Left forelimb (tissue), 1 donor: ENCODE measurements at places on chromosomes 7 and 10.

GRCh38 chr7:87627634-87627994 lies 584 bp upstream of the RUNDC3B start:
- DNase-seq: peak; percentile 62

GRCh38 chr7:70389531-70390151 lies 742.3 kb upstream of the GALNT17 start:
- DNase-seq: no peak

- no peak for DNase-seq
Observed at GRCh38 chr10:119315128-119316001, 108.0 kb downstream of the GRK5 start.

DNA sequence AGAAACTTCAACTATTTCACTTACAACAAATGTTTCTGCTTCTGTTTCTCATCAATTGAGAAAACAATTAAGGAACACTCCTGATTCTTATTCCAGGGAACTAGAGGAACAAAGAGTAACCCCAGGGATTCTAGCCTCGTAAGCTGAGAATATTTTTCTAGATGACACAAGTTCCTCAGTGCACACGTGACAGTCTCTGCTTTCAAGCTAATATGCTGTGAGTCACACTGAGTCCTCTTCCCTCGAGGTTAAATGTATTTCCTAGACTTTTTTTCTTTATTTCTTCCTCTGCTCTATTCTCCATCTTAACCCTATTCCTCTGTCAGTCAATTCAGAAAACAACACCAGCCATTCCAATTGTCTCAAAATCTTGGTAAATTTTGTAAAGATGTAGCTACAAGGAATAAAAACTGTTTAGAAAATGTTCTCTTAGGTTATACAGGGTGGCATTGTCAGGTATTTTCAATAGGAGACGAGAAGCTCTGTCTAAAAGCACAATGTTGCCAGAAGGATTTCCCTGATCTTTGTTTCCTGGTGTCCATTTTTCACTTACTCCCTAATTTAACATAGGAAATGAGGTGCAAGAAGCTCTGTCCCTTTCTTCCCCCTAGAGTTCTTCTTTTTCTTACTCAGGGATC lies 5.8 kb upstream of the C1GALT1 start:
- DNase-seq: no peak

DNA sequence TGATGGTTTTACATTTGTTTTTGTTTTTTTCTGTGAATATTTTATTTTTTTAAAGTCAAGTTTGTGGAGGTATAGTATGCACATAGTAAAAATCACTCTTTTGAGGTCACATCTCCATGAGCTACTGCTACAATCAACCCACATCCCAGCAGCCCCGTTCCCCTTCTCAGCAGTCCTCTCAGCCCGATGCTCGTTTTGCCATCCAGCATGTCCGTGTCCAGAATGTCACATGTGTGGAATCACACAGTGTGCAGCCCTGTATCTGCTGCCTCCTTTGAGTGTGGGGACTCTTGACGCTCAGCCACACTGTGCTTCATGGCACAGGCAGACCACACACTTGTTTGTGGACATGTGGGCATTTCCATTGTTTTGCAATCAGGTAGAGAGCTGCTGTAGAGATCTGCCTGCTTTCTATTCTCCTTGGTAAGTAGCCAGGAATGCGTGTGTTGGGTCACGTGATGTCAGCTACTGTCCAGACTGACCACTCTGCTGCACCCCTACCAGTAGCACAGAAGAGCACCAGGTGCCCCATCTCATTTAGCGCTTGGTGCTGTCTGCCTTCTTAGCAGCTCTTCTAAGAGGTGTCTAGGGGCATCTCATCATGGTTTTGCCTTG lies 71.6 kb upstream of the CAMK2B start:
- peak; percentile 33 for DNase-seq
